CD4-positive, alpha-beta T cell treated with Interleukin-4 for 1 hour (primary cell): ENCODE measurements at places on chromosomes 11 and 22.
A peak's percentile ranks its signal among the peaks of the same experiment; 100 is the strongest.

DNA sequence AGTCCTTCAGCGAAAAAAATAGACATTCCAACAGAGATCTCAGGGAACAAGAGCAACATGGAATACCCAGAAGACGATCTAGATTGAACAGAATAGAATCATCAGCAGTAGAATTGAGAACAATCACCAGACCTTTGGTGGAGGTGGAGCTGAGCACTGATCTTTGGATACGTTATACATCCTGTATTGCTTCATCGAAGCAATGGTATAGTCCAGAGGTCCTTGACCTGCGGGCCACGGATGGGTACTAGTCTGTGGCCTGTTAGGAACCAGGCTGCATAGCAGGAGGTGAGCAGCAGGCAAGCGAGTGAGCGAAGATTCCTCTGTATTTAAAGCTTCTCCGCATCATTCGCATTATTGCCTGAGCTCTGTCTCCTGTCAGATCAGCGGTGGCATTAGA is 17.6 kb downstream of the LRRC55 start:
- no peak for DNase-seq

DNA sequence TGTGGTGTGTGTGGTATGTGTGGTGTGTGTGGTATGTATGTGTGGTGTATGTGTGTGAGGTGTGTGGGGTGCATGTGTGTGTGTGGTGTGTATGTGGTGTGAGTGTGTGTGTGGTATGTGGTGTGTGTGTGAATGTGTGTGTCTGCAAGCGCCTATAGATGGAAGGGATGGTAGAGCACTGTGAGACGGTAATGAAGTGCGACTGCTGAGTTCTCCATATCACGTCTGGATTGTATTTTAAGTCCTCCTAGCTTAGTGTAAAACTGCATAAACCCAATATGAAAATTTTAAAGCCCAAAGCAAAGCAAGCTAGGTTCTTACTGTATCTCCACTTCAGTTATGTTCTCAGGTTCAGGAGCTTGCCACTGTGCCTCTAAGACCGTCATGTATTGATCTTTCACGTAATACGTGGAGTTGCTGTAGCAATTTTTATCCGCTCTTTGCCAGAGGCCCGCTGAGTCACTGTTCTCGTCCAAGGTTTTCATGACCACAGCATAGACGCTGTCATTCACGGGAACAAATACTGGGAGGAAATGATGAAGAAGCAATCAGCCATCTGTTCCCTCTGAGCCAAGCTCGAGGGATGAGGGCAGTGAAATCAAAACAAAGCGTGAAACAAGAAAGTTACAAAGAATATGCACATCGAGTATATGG is 5.5 kb downstream of the PLET1 start:
- no peak for DNase-seq

- DNase-seq: peak; percentile 7
Measured at GRCh38 chr11:47271961-47272661, 2.2 kb downstream of the MADD start.

DNA sequence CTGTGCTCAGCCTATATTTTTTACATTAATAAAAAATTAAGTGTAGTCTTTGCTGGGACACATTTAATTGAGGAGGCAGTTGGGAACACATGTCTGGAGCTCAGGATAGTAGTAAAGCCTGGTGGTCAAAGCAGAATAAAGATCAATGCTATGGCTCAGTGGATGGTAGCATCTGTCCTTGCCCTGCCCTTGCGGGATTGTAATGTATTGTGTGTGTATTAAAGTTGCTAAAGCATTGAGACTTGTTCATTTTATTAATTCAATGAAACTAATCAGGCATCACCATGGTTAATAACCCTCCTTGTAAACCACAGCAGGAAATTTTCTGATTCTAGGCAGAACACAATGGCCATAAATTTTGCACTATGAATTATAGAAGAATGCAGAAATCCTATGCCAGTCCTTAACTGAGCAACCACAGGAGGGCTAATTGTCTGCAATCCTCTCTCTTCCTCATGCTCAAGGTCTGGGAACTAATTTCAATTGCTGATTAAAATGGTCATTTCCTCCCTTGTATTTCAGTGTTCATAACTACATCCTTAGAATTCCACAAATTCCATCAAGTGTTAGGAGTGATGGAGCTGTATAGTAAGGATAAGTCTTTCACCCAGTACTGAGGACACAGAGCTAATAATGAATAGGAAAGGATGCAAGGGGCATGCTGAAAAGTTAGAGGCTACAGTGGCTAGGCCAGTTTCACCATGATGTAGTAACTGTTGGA is 403.2 kb upstream of the DDI1 start:
- no peak for DNase-seq

- no peak for DNase-seq
Measured at GRCh38 chr11:114060392-114061047, 1.0 kb downstream of the ZBTB16 start.

DNA sequence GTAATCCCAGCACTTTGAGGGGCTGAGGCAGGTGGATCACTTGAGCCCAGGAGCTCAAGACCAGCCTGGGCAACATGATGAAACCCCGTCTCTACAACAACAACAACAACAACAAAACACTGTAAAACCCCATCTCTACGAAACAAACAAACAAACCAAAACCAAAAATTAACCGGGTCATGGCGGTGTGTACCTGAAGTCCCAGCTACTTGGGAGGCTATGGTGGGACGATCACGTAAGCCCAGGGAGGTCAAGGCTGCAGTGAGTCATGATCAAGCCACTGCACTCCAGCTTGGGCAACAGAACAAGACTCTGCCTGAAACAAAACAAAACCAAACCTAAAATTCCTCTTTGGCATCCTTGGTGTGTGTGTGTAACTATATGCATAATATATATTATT is 7.0 kb upstream of the POLA2 start:
- no peak for DNase-seq

GRCh38 chr11:79762279-79762921 is 321.6 kb upstream of the TENM4 start:
- DNase-seq: no peak

GRCh38 chr11:115590254-115590653 is 86.0 kb upstream of the CADM1 start:
- DNase-seq: no peak

GRCh38 chr11:67470337-67471002 is 1.4 kb upstream of the TMEM134 start:
- no peak for DNase-seq

DNA sequence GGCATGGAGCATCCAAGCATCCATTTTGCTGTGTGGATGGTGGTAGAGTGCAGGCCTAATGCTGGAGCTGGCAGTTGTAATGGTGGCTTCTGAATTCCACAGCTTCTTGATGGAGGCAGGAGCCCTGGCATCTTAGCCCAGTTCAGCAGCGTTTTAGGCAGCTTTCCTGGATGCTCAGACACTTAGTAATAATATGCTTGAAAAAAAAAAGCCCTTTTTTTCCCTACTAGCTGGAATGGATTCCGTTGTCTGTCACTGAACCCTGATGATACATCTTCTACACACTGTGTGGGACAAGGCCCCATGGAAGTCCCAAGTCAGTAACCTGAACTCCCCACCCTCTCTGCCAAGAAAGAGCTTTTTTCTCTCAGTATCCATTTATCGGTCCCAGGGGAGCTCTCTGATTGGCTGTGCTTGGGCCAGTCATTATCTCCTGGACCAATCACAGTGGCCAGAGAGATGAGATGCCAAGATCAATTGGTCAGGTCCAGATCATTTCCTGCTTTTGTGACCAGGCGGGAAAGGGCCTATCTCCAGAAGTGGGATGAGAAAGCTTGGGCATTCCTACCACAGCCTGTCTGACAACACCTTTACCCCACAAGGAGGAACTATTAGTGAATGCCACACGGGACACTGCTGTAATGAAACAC is 34.2 kb downstream of the MCM5 start:
- no peak for DNase-seq

DNA sequence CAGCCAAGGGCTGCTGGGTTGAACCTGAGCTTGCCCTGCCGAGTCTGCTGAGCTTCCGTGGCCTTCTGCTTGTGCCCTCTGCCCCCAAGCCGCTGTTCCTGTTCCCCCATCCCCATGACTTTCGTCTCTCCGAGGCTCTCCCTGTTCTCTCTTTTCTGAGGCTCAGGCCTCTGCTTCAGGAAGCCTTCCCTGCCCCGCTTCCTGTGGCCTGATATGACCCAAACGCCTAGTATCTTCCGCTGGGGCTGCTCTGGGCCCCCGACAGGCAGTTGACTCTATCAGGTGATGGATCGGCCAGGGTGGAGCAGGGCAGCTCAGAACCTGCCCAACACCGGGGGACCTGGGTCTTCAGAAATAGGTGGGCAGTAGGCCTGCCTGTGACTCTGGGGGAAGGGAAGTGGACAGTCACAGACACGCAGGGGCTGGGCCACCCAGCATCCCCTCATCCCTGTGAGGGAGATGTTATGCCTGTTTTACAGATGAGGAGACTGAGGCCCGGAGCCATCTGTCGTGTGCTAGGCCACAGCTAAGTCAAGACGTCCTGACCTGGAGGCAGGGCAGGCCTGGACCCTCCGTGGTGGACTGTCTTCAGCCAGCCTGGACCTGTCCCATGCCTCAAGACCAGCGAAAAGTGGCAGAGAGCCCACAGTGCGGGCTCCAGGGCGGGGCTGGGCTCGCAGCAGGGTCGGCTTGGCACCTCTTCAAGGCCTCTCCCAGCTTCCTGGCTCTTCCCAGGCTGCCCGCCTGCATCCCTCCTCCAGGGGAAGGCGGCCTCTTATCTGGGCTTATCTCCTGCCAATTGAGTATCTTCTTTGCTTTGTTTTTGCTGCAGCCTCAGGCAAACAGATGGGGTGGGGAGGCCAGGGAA is 16.2 kb downstream of the BAD start:
- no peak for DNase-seq

DNA sequence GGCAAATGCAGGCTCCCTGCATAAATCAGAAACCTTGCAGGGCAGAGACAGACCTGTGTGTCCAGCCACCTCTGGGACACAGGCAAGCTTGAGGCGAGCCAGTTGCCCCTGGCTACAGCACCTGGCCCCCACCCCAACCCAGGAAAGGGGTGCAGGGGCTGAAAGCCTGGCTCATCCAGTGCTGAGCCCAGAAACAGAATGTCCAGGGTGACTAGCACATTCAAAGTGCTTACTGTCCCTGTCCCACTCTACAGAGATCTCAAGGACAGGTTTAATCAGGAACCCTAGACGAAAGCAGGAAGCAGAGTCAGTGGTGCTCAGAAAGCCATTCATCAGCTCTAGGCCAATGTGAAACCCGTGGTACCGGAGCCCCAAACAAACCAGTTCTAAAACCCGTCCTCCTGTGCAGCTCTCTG is 31.9 kb downstream of the PLEKHA7 start:
- no peak for DNase-seq

- DNase-seq: no peak
Measured at GRCh38 chr11:60923800-60924109, 505 bp upstream of the TMEM132A start.

- DNase-seq: no peak
Measured at GRCh38 chr11:130829920-130830511, 86.3 kb downstream of the SNX19 start.

DNA sequence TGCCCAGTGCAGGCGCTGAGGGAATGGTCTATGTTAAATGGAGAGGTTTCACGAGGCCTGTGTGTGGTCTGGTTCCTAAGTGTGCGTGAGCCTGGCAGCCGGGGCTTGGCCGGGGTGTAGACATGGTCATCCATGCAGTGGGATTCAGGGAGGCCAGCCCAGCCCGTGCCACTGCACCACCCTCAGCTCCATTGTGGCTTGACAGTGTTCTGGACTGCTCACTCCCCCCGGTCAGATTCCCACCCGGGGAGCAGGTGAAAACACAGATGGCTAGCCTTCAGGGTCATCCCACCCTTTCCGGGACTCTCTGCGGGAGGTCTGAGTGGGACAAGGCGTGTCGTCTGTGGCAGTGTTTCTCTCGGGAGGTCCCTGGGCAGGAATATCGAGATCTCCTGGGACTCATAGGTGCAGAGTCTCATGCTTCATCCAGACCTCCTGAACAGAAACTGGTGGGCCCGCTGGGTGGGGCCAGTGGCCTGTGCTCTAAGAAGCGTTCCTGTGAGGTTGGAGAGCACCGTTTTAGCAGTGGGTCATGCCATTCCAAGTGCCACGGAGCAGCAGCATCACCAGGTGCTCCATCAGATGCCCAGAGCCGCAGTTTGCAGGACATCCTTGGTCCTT is 52.3 kb downstream of the ST14 start:
- no peak for DNase-seq

GRCh38 chr11:3077189-3077836 is 20.1 kb upstream of the CARS1 start:
- DNase-seq: no peak

DNA sequence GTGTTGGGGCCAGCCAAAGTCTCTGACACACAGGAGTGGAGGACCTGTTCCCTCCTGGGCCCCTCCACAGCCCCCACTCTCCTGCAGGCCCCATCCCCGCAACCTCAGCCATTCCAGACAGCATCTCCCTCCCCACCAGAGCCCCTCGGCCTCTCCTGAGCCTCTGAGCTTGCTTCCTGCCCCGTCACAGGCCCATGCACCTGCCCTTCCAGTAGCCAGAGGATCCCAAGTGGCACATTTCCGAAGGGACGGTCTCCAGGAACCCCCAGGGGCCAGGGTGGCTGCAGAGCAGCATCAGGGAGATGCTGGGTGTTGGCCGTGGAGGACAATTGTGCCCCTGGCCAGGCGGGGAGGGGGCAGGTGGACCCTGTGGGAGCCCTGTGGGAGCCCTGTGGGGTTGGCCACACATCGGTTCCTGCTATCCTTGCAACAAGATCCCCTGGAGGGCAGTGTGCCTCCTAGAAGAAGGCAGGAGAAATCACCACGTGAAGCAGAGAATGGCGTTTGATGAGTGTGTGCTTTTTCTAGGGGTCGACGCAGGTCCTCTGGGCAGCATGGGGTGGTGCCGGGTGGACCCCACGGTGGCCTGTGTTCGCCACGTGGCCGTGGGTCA is 45.3 kb upstream of the PPARA start:
- no peak for DNase-seq

- peak; percentile 43 for DNase-seq
Measured at GRCh38 chr11:14908214-14908880, 16.3 kb upstream of the CYP2R1 start.

GRCh38 chr11:30046578-30046945 is 29.7 kb upstream of the KCNA4 start:
- DNase-seq: no peak

GRCh38 chr22:27241430-27242321 is 559.9 kb downstream of the MN1 start:
- DNase-seq: no peak

DNA sequence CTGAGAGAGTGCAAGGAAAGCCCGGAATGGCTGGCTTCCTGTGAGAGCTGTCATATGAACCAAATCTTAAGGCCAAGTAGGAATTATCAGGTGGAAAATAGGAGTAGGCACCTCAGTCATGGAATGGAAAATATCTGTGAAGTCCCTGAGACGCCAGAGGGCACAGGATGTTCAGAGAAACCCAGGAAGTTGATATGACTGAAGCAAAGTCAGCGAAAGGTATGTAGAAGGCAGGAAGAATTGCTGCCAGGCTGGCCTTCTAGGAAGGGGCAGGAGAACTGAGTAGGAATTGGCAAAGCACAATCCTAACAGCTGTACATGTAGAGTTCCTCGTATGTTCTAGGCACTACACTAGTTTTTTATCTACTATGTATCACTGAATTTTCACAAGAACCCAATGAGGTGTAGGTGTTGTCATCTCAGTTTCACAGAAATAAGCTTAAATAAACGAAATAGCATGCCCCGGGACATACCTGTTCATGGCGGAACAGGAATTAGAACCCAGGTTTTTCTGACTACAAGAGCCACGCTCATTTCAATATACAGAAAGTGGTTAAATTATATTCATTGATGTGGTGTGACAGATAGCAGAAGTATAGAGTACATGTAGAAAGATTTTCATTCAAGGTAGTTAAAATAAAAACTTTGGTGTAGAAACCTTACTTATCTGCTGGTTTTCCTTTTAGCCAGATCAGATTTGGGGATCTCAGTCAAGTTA is 17.0 kb downstream of the HMGXB4 start:
- peak; percentile 6 for DNase-seq

GRCh38 chr11:30521297-30522071 is 64.7 kb downstream of the MPPED2 start:
- no peak for DNase-seq
